Stimulated activated CD8-positive, alpha-beta memory T cell treated with anti-CD3 and anti-CD28 coated beads, Interleukin-15, amount 100 ng/mL, for 24 hours (primary cell): ENCODE measurements at places on chromosomes 2 and 18.

GRCh38 chr18:26267357-26267930, 41.2 kb downstream of the TAF4B start:
- no peak for DNase-seq

DNA sequence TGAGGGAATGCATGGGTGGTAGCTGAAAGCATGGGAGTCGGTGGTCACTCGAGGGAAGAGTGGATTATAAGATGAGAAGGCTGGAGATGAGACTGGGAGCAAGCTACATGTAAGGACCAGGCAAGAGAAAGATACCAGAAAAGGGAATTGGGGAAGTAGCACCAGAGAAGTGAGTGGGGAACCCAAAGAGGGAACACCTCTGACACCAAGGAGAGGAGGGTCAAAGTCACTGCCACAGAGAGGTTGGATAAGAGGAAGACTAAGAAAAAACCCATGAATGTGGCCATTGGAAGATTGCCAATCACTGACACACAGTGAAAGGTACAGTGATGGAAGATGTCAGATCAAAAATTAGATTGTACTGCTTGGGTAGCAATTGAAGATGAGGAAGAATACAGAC, 473.9 kb downstream of the BCL11A start:
- no peak for DNase-seq

GRCh38 chr2:162293122-162293786, 25.2 kb downstream of the IFIH1 start:
- no peak for DNase-seq

DNA sequence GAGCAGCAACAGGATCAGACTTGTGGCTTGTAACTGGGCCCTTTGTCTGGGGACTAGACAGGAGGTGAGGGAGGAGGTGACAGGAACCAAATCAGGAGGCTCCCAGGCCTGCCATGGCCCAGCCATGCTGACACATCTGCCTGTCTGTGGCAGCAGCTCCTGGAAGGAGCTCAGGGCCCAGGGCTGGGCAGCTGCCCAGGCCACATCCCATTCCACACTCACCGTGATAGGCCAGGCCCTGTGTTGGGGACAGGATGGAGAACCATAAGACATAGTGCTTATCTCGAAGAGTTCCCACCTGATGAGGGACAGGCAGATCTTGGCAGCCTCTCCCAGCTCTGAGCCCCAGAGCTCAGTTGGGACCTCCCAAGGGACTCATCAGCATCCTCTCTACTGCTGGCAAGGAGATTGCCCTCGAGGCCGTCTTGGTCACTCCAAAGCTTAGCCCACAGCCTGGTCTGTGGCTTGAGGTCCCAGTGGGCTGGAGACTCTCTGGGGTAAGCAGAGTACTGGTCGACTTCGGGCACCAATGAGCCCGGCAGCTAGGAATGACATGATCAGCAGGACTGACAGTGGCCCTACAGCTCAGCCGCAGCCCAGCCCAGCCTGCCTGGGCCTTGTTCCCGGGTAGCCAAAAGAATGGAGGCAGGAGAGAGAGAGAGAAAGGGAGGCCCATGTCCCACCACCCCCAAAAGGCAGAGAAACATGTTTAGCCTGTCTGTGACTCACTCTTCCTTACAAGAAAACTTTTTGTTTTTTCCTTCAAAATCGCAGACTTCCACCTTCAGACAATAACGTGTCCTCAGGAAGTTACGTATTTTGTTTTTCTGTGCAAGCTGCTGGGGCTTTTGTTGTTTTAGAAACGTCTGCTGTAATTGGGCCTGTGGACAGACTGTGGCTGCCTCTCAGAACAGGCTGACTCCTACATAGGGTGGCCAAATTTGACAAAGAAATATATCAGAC, 82.1 kb downstream of the HS1BP3 start:
- DNase-seq: no peak

DNA sequence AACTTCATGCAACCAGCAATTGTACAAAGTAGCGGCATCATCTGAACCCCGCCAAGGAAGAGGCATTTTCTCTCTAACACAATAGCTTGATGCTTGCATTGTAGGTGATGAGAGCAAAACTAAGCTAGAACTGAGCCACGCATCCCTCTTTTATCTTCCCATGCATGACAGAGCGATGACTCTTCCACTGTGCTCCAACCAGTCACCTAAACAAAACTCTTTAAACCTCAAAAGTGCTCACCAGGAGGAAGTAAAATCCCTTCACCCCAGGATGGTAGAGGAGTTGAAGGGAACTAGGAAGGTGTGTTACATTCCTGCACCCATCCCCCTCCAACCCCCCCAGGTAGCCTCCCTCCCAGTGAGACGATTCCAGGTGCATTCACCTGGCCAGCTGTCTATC, 59.7 kb upstream of the SALL3 start:
- no peak for DNase-seq

DNA sequence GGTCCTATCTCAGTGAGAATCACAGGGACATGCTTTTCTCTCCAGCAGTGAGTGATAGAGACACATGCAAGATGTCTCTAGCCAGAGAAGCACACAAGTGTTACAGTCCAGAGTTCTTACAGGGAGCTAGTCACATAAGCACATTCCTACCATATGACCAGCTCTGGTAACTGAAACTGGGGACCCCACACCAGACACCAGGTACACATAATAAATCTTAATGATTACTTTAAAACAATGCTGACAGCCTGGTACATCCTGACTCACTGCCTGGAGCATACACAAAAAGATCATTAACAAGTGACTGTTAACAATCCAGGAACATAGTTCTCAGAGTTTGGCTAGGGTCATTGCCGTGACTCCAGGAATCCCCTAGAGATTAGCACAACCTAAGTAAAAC, 53.6 kb downstream of the GALNT1 start:
- no peak for DNase-seq

GRCh38 chr2:153519257-153519875, 40.8 kb upstream of the RPRM start:
- peak; percentile 36 for DNase-seq

DNA sequence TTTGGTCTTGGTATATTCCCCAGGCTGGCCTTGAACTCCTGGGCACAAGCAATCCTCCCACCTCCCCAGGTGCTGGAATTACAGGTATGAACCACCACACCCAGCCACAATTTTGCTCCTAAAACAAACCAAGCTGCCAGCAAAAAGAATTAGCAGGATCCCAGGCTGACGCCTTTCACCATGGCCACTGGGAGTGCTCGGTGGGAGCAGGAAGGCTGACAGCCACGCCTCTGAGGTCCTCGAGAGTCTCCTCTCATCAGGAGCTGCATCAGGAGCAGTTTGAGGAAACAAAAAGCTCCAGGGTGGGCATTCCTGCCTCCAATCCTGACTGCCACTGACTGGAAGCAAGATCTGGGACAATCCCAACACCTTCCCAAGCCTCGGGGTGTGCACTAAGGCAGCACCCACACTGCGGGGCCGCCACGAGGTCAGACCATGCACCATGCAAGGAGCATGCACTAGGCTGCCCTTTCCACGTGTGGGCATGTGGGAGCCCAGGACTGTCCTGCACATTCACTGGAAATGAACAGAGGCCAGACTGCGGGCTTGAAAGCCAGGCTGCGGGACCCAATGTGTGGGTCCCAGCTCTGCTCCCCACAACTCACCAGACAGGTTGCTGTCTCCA, 51.4 kb downstream of the TFCP2L1 start:
- no peak for DNase-seq

DNA sequence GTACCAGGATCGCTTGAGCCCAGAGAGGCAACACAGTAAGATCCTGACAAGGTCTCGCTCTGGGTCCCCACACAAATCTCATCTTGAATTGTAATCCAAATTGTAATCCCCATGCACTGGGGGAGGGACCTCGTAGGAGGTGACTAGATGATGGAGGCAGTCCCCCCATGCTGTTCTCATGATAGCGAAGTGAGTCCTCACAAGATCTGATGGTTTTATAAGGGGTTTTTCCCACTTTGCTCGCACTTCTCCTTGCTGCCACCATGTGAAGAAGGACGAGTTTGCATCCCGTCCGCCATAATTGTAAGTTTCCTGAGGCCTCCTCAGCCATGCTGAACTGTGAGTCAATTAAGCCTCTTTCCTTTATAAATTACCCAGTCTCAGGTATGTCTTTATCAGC, 46.0 kb upstream of the SERTAD2 start:
- DNase-seq: no peak

DNA sequence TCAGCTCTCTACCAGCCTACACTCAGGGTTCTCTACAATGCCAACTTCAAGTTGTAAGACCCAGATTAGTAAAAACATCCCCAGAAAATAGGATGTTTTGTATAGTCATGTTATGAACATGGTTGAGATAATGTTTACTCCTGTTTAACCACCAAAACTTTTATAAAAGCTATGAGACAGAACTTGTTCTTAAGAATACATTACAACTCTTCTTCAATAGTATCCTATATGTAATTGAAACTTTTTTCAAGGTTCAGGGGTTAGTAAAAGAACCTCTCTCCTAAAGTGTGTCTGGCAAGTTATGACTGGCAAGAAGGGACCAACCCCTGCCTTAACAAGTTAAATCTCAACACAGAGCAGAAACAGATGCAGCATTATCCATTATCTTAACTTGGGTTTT, 118.8 kb upstream of the STK17B start:
- DNase-seq: no peak

GRCh38 chr2:150491943-150492342, 4.5 kb upstream of the RND3 start:
- DNase-seq: no peak

DNA sequence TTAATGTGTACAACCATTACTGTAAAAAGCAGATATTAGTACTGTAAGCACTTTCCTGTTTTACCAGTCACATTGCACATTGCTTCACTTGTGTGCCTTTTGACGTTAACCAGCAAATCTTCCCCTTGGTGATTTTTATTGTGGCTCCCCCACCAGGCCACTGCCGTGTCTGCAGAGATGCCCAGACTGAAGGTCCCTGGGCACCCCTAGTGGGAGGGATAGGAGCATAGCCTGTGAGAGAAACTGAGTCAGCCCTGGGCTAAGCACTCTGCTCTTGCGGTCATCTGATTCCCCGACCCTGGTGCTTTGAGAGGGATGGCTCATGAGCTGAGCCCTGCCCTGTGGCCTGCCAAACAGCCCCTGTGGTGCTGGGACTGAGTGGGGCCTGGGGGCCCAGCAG, 73.4 kb downstream of the INPP4A start:
- no peak for DNase-seq

- no peak for DNase-seq
Measured at GRCh38 chr2:226828191-226828590, 7.7 kb upstream of the RHBDD1 start.

- no peak for DNase-seq
Measured at GRCh38 chr2:140091926-140092325, 1311.7 kb upstream of the NXPH2 start.

GRCh38 chr2:202064171-202064880, 8.7 kb upstream of the KIAA2012 start:
- no peak for DNase-seq

- DNase-seq: no peak
Measured at GRCh38 chr2:158291544-158292180, 164.9 kb downstream of the CCDC148 start.

- DNase-seq: no peak
Measured at GRCh38 chr2:11032396-11032795, 120.7 kb downstream of the KCNF1 start.

DNA sequence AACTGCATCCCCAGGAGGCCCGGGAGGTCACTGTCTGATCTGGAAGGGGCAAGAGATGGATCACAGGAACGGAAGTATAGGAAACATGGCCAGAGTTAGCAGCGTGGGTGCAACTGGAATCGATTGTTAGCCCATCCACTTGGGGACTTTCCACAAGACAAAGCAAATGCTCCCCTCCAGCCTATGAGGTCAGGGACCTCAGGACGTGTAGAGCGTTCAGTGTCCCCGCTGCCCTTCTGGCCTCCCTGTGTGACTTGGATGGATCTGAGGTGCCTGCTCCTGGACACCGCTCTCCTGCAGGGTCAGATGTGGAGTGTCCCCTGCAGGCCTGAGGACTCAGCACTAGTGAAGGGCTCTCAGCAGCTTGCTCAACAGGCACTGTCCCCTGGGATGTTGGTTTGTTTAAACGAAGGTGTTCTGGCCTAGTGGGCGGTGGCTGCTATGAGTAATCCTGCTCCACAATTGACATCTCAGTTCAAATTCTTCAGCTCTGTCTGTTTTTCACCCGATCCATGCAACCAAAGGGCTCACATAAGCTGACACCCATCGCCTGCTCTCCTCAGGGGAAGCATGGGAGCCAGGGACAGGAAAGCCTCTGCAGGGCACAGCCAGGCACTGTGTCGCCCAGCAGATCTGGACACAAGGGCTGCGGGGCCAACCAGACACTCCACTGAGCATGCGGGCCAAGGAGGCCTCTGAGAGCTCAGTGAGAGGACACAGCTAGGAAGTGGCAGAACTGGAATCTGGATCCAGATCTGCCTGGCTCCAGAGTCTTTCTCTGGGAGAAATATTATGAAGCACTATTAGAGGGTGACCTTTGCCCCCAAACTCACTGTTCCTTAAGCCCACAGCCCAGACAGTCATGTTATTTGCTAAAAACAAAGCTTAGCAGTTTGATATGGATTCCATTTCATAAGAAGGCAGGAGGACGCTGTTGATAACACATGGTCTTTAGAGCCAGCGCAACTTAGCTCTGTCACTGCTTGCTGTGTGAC, 78.5 kb downstream of the RHOB start:
- DNase-seq: no peak

- no peak for DNase-seq
Measured at GRCh38 chr2:136305517-136306192, 187.7 kb upstream of the CXCR4 start.

GRCh38 chr2:85012431-85012830, 41.5 kb downstream of the KCMF1 start:
- no peak for DNase-seq

- DNase-seq: no peak
Measured at GRCh38 chr2:44969936-44970335, 28.4 kb downstream of the SIX3 start.

- no peak for DNase-seq
Measured at GRCh38 chr2:156329031-156329926, 3.2 kb downstream of the NR4A2 start.

- no peak for DNase-seq
Measured at GRCh38 chr2:15120631-15121030, 440.5 kb downstream of the NBAS start.

DNA sequence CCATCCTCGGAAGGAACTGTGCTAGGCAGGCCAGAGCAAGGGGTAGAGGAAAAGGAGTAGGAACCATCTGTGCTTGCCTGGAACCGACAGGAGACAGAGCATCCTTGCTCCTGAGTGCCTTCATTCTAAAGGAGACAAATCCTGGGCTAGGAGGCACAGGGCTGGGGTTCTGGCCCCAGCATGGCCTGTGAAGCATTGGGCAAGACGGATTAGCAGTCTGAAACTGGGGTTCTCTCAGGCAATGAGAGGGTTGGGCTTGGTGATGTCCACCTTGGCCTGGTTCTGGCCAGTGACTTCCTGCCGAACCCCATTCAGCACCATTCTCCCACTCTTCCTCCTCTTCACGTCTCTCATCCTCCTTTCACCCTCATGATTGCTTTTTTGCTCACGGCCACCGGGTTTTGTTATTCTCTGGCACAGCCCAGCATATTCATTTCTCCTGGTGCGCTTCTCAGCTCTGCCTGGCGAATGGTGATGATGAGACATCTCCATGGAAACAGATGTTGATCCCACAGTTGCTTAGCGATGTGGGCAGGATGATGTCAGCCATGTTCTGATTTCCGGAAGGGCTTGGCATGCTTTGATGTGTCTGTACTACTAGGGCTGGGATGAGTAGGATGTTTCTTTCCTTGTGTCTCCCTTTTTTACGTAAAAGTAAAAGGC, 127.7 kb downstream of the CAPN13 start:
- DNase-seq: no peak
